ENCODE measurements at places on chromosomes 12 and 14.

DNA sequence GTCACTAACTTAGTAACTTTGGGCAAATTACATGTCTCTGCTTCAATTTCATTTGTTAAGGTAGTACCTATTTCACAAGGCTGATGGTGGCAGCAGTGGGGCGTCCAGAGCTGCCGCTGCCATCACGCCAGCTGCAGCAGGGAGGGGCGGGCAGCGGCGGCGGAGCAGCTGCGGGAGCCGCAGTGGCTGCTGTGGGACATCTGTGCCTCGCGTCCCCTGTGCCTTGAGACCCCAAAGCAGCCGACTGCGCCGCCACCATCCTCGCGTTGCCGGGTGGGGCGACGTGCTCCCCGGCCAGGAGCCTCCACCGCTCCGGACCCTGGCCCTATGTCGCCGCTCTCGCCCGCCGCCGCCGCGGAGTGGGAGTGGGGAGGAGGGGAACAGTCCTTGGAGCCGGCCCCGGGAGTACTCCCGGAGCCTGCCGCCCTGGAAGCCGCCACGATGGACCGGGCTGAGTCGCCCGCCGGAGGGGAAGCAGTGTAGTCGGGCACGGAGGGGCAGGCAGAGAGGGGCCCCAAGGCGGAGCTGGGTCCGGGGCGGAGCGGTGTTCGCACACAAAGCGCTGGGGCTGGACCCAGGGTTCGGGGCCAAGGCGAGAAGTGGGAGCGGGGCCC, 51.4 kb downstream of the A2M start:
- peak; percentile 68 for DNase-seq

- DNase-seq: no peak
Observed at GRCh38 chr14:50669441-50669986, 1.4 kb upstream of the SAV1 start.

- DNase-seq: no peak
Observed at GRCh38 chr14:49196327-49196726, 389.9 kb downstream of the RPS29 start.

GRCh38 chr12:105461271-105461943, 130.9 kb downstream of the C12orf75 start:
- no peak for DNase-seq

GRCh38 chr12:128111951-128112350, 155.0 kb upstream of the TMEM132C start:
- no peak for DNase-seq

DNA sequence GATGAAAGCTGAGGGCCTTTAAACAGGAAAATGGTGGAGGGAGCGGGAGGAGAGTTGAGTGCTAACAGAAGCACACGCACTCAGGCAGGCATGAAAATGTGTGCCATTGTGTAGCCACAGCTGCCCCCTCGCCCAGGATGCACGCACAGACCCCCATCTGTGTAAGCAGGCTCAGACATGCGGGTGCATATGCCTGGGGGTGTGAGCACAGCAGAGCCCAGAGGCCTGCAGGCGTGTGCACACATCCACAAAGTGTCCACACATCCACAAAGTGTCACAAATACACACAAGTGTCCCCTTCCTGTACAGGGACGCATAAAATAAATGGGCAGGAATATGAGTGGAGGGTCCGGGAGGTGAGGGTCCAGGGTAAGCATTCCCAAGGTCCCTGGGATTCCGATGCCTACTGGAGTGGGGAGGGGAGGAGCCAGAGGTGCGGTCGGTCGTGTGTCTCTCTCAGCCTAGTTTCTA, 805 bp upstream of the KRT7 start:
- peak; percentile 23 for DNase-seq

GRCh38 chr12:121810234-121810817, 6.5 kb downstream of the SETD1B start:
- no peak for DNase-seq

DNA sequence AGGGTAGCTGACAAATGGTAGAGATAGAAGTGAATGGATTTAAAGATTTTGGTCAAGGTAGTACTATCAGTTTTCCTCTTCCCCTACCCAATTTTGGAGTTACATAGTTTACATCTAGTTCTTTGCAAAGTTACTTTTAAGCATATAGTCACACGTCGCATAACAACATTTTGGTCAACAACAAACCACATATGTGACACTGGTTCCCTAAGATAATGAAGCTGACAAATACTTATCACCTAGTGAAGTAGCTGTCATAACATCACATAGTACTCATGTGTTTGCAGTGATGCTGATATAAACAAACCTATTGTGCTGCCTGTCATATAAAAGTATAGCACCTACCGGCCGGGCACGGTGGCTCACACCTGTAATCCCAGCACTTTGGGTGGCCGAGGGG, 45.4 kb downstream of the YAF2 start:
- no peak for DNase-seq

DNA sequence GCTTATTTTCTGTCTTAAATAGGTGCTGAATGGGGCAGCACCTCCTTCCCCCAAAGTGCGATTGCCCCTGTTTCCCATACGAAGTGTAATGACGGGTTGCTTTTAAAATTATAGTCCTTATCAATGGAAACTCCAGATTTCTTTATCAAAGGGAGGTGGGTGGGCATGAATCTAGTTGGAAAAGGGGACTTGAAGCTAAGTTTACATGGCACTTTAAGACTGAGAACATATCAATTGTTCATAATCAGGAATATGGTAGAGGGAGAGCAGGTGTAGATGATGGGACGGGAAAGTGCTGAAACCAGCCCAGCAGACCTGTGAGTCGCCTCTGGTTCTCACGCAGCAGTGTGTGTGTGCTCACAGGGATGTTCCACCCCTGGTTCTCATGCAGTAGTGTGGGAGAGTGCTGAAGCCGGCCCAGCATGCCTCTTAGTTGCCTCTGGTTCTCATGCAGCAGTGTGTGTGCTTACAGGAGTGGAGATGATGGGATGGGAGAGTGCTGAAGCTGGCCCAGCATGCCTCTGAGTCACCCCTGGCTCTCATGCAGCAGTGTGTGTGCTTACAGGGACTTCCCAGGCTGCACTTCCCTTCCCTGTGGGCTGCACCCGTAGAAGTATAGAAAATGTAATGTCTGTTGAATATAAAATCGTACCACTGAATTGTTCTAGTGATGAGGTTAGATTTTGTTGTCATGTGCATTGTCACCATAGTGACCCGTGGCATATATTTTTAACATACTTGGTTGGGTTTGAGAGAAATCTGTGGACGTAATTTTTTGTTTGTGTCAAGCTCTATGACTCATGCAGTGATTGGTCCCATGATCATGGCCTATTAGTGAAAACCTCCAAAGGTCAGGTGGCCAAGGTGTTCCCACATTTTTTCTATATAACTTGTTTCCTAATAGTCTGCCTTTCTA, 51.6 kb downstream of the GPATCH2L start:
- DNase-seq: no peak

DNA sequence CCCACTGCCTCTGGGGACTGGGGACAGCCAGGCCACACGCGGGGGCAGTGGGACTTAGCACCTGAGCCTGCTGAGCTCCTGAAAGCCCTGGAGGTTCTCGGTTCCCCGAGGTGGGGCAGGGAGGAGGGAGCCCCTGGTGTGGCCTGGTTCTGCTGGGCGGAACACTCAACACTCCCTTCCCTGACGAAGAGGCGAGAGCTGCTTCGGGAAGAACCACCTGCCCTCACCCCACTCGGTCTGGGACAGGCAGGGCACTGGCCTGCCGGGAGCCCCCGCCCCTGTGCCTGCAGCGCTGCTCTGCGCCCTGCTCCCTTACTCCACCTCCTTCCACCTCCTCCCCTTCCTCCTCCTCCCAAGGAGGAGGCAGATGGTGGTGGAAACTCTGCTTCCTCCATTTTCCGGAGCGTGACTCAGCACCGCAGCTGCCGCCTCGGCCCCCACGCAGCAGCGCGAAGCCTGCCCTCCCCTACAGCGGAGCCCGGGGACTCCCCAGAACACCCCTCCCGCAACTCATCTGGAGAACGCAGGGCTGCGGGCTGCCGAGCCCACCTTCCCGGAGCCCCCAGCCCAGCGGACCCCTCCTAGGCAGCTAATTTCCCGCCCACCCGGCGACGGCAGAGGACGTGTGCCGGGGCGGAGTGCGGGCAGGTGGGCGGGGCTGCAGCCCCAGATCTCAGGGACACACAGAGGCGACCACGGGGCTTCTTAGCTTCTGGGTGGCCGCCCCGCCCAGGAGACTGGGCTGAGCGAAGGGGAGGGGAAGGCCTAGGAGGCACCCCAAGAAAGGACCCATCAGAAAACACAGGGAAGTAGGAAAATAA, 11.7 kb upstream of the INF2 start:
- DNase-seq: peak; percentile 76

DNA sequence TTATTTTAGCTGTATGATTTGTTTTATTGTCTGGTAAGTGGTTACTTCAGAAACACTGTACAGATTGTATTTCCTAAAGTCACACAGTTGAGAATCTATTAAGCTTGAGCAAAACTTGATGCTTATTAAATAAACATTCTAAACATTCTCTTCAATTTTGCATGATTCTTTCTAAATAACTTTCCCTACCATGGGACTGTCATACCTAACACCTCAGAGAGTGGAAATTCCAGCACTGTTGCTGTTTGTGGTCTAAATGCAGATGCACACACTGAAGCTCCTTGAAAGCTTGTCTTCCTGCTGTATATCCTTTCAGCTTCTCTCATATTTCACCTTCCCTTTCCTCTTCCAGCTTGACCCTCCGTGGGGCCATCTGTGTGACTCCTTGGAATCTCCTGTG, 392.0 kb downstream of the LRIG3 start:
- DNase-seq: no peak

- no peak for DNase-seq
Observed at GRCh38 chr12:38141861-38142260, 174.7 kb upstream of the ALG10B start.

All from nephron progenitor cell (in vitro differentiated cells).